GM23338 (cell line): ENCODE measurements at places on chromosomes 1 and 21.
A peak's percentile ranks its signal among the peaks of the same experiment; 100 is the strongest.

DNA sequence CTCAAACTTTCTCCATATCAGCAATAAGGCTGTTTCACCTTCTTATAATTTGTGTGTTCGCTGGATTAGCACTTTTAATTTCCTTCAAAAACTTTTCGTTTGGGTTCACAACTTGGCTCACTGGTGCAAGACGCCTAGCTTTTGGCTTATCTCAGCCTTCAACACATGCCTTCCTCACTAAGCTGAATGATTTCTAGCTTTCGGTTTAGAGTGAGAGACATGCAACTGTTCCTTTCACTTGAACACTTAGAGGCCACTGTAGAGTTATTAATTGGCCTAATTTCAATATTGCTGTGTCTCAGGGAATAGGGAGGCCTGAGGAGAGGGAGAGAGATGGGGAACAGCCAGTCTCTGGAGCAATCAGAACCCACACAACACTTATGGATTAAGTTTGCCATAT lies 41.2 kb upstream of the IFNLR1 start:
- DNase-seq, result no peak

DNA sequence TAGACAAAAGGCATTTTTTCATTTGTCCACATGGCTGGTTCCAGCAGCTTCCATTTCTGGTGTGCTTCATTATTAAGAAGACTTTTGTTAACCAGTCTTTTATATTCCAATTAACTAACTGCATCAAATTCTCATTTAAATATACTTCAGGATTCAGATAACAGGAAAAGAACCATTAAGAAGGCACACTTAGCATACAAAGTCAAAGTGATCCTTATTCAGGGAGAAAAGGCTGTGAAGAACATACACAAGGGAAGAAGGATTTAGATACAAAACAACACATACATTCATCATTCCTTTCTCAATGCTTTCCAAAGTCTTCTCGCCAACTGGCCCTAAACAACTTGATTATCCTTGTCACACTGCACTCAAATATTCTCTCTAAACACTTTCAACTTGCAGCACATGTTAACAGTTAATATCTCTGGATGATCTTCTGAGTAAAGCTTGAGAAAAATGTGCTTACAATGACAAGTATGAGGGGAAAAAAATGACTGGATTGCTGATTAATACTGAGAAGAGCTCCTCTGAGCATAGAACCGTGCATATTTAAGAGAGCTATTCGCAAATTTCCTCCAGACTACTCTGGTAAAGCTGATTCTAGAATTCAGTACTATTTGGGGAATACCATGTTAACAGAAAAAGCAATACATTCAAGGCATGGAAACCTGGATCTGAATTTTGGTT lies 225.2 kb upstream of the TNR start:
- DNase-seq, result no peak

- DNase-seq, result peak; percentile 37
Observed at GRCh38 chr1:201982082-201982622, 296 bp upstream of the RNPEP start.

DNA sequence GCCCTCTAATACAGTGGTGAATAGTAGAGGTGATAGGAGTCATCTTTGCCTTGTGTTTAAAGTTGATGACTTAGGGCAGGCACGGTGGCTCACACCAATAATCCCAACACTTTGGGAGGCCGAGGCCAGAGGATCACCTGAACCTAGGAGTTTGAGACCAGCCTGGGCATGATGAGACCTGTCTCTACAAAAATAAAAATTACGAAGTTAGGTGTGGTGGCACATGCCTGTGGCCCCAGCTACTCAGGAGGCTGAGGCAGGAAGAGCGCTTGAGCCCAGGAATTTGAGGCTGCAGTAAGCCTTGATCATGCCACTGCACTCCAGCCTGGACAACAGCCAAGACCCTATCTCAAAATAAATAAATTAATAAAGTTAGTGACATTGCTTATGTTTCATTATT lies 26.6 kb downstream of the CAPZA1 start:
- DNase-seq, result no peak

- no peak for DNase-seq
Observed at GRCh38 chr1:13616234-13616633, 32.6 kb downstream of the PDPN start.

DNA sequence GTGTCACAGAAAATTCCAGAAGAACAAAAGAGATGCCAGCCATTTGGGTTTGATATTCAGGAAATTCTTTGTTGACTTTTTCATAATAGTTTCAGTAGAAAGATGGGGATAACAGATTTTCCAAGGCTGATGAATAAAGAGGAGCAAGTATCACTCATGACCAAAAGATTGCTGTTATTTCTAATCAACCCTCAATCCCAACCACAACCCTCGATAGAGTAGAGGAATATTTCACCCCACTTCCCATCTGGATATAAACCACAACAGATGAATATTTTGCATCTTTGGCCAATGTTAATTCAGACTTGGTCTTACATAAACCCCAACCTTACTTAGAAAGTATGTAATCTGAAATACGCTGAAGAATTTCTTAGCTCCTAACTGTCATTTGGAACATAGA lies 232.4 kb downstream of the SEC16B start:
- DNase-seq, result no peak

DNA sequence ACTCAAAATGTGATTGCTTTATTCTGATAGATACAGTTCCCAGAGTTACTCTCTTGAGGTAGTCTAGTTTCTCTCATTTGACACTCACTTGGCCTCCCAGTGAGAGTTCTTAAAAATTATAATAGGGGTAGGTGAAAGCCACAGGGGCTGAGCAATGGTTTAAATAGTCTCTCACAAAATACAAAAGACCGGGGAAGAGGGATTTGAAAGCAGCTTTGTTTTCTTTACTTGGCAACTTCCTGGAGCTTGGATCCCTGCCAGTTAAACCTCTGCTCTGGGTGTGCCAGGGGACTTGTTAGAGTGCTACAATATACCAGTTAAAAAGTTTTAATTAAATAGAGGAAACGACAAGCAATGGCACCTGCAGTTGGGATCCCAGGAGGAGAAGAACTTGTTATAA lies 31.7 kb downstream of the OR13G1 start:
- DNase-seq, result peak; percentile 69

- DNase-seq, result no peak
Observed at GRCh38 chr1:103190766-103191165, 82.4 kb upstream of the COL11A1 start.

GRCh38 chr1:245046769-245047168 lies 108.0 kb upstream of the KIF26B start:
- peak; percentile 33 for DNase-seq

GRCh38 chr1:55399346-55399745 lies 184.2 kb upstream of the USP24 start:
- no peak for DNase-seq

DNA sequence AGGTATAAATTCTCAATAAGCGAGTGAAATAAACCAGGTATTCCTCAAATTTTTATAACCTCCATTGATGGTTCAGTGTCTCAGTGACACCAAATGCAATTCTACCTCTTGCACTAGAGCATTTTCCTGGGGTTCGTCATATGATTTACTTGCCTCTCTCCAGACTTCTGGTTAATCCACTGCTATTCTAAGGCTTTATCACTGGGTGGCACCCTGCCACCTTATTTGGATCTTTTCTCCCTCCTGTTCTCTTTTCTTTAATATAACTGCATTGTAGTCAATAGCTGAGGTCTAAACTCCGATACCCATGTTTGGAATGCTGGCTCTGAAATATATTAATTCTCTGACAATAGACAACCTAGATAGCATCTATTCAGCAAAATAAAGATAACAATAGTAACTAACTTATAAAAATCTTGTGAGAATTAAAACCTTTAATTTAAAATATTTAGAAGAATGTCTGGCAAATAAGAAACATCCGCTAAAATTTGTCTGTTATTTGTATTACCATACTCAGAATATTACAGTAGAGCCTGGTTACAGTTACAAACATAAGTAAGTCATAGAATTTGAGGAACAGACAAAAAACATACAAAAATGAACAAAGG lies 436.4 kb downstream of the PLA2G4A start:
- DNase-seq, result peak; percentile 77

DNA sequence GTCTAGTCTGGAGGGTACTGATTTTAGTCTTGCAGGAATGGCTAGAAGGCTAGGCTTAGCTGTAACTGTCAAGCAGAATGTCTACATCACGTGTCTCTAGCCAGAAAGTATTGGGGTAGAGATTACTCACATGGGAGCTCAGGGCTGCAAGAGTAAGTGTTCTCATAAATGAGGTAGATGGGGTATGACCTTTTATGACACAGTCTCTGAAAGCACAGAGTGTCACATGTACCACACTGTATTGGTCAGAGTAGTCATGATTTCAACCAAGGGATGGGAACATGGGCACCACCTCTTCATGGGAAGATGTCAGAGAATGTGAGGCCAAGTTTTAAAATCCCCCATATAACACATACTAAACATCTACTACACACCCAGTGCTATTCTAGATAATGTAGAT lies 2.9 kb downstream of the FYB2 start:
- DNase-seq, result no peak

GRCh38 chr21:42447182-42447581 lies 43.5 kb downstream of the UBASH3A start:
- no peak for DNase-seq

GRCh38 chr1:153277852-153278251 lies 18.4 kb downstream of the LORICRIN start:
- DNase-seq, result peak; percentile 87

GRCh38 chr1:235911876-235912275 lies 45.2 kb upstream of the LYST start:
- no peak for DNase-seq

GRCh38 chr1:97976801-97977200 lies 56.0 kb upstream of the DPYD start:
- DNase-seq, result no peak

- DNase-seq, result peak; percentile 55
Observed at GRCh38 chr1:156859523-156860112, 701 bp upstream of the INSRR start.

- no peak for DNase-seq
Observed at GRCh38 chr1:168180148-168180524, 1.4 kb downstream of the TIPRL start.

DNA sequence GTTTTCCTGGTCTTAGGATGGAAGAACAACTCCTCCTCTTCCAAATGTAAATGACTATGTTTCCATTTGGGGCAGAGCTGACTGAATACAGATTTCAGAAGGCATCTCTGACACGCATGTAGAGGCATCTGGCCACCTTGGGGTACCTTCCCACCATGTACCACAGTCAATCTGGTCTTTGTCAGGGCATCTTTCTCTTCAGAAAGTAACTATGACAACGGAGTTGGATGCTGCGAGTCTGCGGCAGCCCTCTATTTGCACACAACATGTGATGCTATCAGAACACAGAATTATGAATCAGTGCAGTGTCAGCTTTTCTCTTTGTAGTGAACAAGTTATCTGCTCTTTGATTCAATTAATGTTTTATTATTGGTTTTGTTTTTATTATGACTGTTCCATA lies 94.7 kb downstream of the TSEN15 start:
- DNase-seq, result no peak

- peak; percentile 74 for DNase-seq
Observed at GRCh38 chr1:14915356-14916054, 238.0 kb upstream of the TMEM51 start.

- no peak for DNase-seq
Observed at GRCh38 chr1:50917138-50918137, 42.6 kb downstream of the FAF1 start.

- no peak for DNase-seq
Observed at GRCh38 chr1:33147275-33147996, 34.4 kb downstream of the TRIM62 start.

GRCh38 chr1:232037774-232038388 lies 411.3 kb downstream of the DISC1 start:
- no peak for DNase-seq

GRCh38 chr21:35036465-35037383 lies 12.4 kb downstream of the RUNX1 start:
- DNase-seq, result no peak

GRCh38 chr1:78291872-78292271 lies 198.9 kb upstream of the PTGFR start:
- no peak for DNase-seq

- no peak for DNase-seq
Observed at GRCh38 chr1:14739082-14739832, 140.8 kb downstream of the KAZN start.

GRCh38 chr1:236165238-236165981 lies 23.1 kb downstream of the GPR137B start:
- DNase-seq, result no peak

DNA sequence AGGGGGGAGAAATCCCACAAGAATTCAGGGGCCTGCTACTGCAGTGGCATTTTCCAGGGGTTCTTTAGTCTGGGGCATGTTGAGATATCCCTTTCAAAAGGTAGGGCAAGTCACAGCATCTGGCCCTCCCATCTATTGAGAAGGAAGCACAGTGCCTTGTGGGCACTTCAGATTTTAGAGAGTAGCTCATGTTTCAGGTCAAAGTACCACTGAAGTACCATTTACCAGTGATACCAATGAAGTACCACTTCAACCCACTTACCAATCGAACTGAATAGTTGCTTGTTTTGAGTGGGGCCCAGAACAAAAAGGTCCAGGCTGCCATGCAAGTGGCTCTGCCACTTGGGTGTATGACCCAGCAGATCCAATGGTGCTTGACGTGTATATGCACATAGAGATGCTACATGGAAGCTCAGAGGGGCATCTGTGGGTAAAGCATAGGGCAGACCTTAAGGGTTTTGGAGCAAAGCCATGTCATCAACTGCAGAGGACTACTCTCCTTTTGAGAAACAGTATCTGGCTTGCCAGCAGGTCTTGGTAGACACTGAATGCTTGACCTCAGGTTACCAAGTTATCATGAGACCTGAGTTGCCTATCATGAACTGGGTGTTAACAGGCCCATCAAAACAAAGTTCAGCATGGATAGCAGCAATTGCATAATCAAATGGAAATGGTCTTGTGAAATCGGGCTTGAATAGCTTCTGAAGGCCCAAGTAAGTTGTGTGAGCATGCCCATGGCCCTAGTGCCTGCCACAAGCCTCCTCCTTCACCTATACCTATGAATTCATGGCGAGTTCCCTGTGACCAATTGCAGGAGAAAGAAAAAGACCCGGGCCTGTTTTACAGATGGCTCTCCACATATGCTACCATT lies 23.5 kb downstream of the PLA2G2D start:
- no peak for DNase-seq

- DNase-seq, result no peak
Observed at GRCh38 chr1:240706150-240706935, 94.4 kb upstream of the GREM2 start.

GRCh38 chr1:152034324-152034653 lies 2.5 kb downstream of the S100A11 start:
- no peak for DNase-seq

DNA sequence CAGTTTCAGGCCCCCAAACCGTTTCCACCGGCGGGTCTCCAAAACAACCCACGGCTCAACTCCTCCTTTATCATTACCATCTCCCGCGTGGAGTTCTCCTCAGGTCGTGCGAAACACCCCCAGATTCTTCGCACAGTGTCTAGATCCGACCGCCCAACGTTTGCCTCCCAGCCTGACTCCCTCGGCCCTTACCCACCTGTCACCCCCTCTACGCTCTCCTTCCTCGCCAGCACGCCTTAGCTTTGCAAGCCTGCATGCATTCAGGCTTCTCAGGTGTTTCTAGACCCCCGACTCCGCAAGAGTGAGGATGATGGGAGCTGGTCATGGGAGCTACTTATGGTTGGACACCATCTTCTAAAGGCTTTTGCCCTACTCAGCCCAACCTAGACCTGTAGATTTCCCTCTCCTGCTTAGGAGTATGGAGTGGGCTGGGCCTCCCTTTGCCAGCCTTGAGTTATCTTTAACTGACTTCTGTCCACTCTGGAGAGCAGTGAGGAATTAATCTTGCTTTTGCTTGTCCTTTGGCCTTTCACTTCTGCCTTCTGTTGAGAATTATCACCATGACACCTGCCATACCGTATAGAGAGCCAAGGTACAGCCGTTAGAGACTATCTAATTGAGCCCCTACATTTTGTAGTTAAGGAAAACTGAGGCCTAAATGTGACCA lies 865 bp downstream of the ATP5IF1 start:
- DNase-seq, result peak; percentile 31

GRCh38 chr1:41241354-41241748 lies 755 bp downstream of the SCMH1 start:
- DNase-seq, result peak; percentile 72
